Pancreas (tissue), 10 donors: ENCODE measurements at places on chromosomes 4 and X. TPM values are rescaled to one million over a fixed set of nuclear protein-coding genes. Genes with fewer than 3 reads are reported as not detected.

PCDH11X gene
- 0.06 TPM for total RNA-seq

CDS1 gene
- 4.8 TPM for total RNA-seq

MAOA gene
- 106 TPM for total RNA-seq

HMGB2 gene
- total RNA-seq = 15.0 TPM

FAM149A gene
- total RNA-seq = 11.9 TPM

IL3RA gene
- total RNA-seq = 0.57 TPM

LDOC1 gene
- 15.1 TPM for total RNA-seq

NIPAL1 gene
- 2.3 TPM for total RNA-seq

NDP gene
- total RNA-seq = not detected

PCDH10 gene
- 0.14 TPM for total RNA-seq

GAGE1 gene
- not detected for total RNA-seq

SSX2B gene
- not detected for total RNA-seq

CSAG1 gene
- not detected for total RNA-seq

EDA gene
- 4.2 TPM for total RNA-seq

CXCL13 gene
- not detected for total RNA-seq

CCDC160 gene
- total RNA-seq = 0.09 TPM

LRIT3 gene
- 0.06 TPM for total RNA-seq

RHOXF2B gene
- not detected for total RNA-seq
